ENCODE measurements at places on chromosomes 1 and 21.

DNA sequence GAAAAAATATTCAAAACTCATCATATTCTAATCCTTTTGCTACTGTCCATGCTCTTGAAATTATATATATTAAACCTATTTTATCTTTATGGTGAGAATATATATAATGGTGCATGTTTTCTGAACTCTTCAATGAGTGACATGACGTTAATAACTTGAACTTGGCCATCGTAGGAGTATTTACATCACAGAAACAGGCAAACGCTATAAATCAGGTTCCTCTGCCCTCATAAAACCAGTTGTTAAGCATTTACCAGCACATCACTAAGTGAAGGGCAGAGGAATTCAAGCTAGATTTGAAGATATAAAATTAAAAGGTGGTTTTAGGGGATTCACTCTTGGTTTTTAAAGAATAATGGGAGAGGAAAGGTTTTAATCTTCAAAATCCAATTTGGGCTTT, 20.5 kb downstream of the NID1 start:
- DNase-seq, result no peak

GRCh38 chr1:216034506-216034905, 388.7 kb downstream of the USH2A start:
- no peak for DNase-seq

DNA sequence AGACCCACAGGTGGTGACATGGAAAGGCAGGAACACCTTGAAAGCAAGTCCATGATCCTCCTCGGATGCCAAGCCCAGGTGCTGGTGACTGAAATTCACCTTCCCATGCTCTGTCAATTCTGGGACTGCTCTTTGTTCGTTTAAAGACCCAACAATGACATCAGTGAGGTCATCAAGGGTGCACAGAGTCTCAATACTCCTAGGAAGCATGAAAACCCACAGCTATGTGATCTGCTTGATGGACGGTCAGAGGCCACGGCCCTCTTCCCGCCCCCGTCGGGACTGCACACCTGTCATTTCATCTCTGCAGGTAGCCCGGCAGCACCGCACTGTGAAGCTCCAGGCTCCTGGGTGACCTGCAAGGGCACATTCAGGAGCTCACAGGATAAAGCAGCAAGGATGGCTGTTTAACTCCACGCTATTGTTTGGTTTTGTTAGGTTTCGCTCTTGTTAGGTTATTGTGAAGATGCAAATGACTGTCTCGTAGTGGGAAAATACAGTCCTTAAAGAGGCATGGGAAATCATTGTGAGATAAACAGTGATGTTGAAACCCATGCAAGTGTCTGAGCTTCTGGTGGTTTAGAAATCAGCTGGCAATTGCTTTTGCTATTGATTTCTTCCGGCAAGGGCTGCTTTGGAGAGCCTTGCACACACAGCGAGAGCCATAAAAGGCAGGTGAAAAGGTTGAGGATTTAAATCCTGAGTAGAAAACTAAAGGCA, 124.8 kb upstream of the AJAP1 start:
- DNase-seq, result no peak

- DNase-seq, result no peak
These were observed 70.9 kb upstream of the SAMSN1 start for GRCh38 chr21:14617040-14617393.
